Neuronal stem cell (in vitro differentiated cells): ENCODE measurements at places on chromosomes 6 and 20.

DNA sequence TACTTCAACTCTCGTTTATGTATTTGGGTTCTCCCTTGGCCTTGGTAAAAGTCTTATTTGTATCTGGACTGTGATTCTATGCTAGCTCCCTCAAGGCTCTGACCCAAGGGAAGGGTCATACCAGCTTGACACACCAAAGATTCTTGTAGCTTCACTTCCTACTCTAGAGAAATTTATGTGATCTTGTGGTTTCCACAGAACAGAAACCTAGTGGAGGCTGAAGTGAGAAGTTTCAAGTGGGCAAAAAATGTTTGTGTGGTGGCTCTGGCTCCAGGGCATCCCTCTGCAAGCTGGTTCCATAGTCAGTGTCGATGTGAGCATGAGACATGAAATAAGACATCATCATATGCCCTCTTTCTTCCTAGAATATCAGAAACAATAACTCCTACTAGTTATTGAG lies 48.1 kb upstream of the TNFRSF21 start:
- DNase-seq, result no peak

GRCh38 chr6:23006656-23007055 lies 437.3 kb downstream of the HDGFL1 start:
- no peak for DNase-seq

- no peak for DNase-seq
Observed at GRCh38 chr6:70551566-70551965, 15.2 kb upstream of the SDHAF4 start.

DNA sequence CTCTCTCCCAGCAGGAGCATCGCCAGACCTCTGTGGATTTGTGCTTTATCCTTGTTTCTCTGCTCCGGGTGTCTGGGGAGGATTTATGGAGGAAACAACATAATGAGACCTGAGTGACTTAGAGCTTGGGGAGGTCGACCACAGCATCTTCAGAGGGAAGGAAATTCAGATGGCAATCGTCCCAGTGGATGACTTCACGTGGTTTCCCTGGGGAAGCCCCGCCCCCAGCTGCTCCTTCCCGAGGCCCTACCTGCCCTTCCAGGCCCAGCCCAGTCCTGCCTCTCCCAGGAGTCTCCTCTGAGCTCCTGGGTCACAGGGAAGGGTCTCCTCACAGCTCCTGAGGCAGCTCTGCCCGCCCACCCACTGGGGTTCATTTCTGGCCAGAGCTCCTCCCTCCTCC lies 430.3 kb upstream of the SULF2 start:
- DNase-seq, result no peak

DNA sequence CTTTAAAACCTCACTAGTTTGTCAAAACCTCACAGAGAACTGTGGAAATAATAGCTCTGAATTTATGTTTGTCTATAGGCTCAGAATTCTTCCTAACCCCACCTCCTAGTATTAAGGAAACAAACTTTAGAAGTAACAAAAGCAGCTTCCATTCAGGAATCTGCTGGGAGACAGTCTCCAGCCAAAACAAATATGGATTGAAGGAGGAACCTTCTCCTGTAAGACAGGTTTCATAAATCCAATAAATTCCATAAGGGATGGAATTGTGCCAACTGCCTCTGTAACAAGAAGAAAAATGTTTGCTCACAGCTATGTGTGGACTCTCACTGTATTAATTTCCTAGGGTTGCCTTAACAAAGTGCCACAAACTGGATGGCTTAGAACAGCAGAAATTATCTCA lies 7.5 kb downstream of the SYCP2 start:
- DNase-seq, result no peak

DNA sequence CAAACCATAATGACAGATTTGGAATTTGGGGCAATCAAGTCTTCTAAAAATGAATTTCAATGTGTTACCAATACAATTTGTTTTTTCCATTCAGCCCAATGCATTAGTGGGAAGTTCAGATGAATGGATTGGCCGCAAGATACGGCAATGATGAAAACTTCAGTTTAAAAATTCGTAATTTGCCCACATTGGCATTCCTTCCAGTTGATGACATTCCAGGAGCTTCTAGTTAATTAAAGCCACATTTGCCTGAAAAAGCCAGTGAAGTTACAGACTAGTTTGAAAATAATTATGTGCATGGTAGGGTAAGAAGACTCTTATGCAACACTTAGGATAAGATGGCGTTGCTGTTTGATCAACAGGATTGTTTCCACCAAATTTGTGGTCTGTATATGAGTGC lies 46.2 kb downstream of the NHLRC1 start:
- no peak for DNase-seq

GRCh38 chr6:153208706-153209105 lies 77.6 kb upstream of the RGS17 start:
- DNase-seq, result no peak

DNA sequence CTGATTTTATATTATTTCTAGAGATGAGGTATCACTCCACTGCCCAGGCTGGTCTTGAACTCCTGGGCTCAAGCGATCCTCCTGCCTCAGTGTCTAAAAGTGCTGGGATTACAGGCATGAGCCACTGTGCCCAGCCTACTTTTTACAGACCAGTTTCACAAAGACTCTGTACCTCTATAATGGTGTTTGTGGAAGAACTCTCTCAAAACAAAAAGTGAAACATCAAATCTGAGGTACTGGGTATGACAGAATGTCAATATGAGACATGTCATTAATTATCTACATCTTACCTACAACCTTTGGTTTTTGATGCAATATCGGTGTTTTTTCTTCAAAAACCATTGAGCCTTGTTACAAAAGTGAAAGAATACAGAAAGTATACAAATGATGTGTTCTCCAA lies 49.4 kb upstream of the MCM9 start:
- no peak for DNase-seq

- DNase-seq, result no peak
Observed at GRCh38 chr6:44474643-44475042, 87.1 kb downstream of the CDC5L start.

DNA sequence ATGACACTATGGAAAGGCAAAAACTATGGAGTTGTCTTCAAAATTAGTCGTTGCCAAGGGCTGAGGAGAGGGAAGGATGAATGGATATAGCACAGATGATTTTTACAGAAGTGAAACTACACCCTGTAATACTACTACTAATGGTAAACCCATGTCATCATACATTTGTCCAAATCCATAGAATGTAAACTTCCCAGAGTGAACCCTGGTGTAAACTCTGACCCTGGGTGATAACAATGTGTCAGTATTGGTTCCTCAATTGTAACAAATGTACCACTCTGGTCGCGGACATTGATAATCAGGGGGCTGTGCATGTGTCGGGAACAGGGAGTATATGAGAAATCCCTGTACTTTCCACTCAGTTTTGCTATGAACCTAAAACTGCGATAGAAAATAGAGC lies 72.2 kb downstream of the CNBD2 start:
- DNase-seq, result no peak

GRCh38 chr6:118720125-118720473 lies 68.7 kb upstream of the CEP85L start:
- DNase-seq, result no peak

DNA sequence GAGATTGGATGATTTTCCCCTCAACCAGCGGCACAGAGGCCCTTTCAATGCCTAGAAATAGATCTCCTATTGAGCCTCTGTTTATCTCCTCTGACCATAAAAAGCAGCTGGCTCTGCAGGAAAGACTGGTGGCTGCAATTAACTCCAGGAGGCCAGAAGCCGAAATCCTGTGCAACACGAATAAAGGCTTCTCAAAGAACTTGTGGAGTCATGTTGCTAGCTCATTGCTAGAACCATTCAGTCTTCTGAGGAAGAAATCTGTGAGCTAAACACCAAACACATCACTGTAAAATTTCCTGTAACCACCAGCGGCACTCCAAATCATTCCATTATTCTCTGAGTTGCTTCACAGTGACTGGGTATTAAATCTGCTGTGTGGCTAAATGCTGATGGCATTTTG lies 49.1 kb upstream of the TPD52L1 start:
- peak; percentile 48 for DNase-seq

- DNase-seq, result no peak
Observed at GRCh38 chr6:81761197-81761596, 8.7 kb upstream of the TENT5A start.

GRCh38 chr6:30804333-30804732 lies 60.0 kb upstream of the IER3 start:
- DNase-seq, result no peak

- no peak for DNase-seq
Observed at GRCh38 chr20:24261351-24261750, 208.1 kb upstream of the SYNDIG1 start.

- DNase-seq, result no peak
Observed at GRCh38 chr6:106450653-106451052, 90.1 kb downstream of the CRYBG1 start.

DNA sequence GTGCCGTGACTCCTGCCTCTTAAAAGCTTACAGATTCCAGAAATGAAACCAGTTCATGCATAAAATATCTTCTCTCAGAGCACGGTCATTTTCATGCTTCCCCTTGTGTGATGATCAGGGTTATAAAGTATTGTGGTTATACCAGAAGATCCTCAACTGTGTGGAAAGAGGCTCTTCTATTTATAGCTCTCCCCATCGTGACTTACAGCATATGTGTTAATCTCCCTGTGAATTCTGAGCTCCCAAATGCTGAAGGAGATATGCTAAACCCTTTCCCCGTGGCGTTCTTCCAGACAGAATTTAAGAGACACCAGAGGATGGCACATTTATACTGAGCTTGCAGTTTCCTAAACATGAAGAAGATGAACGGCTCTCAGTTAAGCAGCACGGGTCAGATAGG lies 158.8 kb downstream of the CDH26 start:
- DNase-seq, result no peak

- no peak for DNase-seq
Observed at GRCh38 chr6:46051962-46052361, 36.3 kb upstream of the CLIC5 start.

DNA sequence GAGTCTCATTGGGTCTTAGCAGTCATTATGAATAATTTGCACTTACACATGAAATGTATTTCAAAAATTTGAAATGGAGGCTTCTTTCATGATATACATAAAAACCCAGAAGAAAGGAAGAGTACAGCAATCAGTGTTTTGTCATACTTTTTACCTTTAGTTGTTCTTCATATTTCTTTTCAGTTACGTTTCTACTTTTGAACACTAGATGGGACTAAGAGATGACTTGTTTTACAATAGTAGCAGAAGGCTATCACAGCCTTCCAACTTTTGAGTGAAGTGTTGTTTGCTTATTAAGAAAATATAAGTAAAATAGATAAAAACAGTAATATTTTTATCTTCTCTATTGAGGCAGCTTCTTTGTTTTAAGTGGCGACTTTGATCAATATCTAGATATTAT lies 58.1 kb downstream of the L3MBTL3 start:
- DNase-seq, result no peak

DNA sequence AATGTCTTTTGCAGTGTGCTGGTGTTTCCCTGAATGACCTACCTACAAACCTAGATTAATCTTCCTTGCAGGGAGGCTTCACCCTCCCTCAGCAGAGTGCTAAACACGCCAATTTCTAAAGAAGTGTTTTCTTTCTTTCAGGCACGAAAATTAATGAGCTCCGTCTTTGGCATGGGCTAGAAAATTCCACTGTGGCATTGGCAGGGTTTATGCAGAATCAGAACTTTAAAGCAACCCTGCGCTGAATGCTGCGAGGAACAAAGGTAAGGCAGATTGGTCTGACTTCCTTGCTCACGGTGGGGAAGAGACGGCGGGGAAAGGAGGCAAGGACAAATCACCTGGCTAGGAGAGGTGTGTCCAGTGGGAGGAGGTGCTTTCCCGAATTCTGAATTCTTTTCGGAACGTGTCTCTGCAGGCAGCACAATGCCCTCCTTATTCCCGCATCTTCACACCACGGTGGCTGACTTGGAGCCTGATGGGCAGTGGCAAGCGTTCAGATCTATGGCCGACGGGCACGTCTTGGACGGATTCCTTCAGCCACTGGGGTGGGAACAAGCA lies 6.2 kb upstream of the BANF2 start:
- DNase-seq, result no peak

GRCh38 chr6:33156561-33156960 lies 35.7 kb downstream of the COL11A2 start:
- no peak for DNase-seq

- no peak for DNase-seq
Observed at GRCh38 chr6:35611240-35611639, 77.5 kb downstream of the FKBP5 start.

GRCh38 chr6:20661721-20662120 lies 127.5 kb downstream of the CDKAL1 start:
- no peak for DNase-seq

GRCh38 chr6:122789182-122790027 lies at the start of gene SMPDL3A:
Gene SMPDL3A, plus strand, starts transcription at chr6:122789258. Its CDS starts 89 bp downstream, at chr6:122789347.
- DNase-seq, result peak; percentile 73

DNA sequence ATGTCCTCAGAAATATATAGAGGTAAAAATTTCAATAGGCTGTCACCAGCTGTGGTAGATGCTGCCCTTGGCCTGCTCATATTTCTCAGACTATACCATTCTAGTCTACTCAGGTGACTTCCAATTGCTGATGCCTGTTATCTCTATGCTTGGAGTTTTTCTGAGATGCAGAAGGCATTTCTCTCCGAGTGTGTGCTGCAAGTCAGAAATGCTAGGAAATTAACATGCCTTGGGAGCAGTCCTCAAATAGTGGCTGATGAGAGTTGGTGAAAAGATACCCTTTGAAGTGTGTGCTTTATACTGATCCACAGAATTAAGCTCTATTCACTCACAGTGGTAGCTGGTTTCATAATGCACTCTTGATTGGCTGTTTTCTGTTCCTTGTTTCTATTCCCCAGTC lies 43.2 kb upstream of the PKIB start:
- DNase-seq, result no peak

GRCh38 chr20:48002517-48002970 lies 217.3 kb upstream of the SULF2 start:
- DNase-seq, result no peak

GRCh38 chr6:1636272-1636825 lies 26.6 kb downstream of the FOXC1 start:
- no peak for DNase-seq

DNA sequence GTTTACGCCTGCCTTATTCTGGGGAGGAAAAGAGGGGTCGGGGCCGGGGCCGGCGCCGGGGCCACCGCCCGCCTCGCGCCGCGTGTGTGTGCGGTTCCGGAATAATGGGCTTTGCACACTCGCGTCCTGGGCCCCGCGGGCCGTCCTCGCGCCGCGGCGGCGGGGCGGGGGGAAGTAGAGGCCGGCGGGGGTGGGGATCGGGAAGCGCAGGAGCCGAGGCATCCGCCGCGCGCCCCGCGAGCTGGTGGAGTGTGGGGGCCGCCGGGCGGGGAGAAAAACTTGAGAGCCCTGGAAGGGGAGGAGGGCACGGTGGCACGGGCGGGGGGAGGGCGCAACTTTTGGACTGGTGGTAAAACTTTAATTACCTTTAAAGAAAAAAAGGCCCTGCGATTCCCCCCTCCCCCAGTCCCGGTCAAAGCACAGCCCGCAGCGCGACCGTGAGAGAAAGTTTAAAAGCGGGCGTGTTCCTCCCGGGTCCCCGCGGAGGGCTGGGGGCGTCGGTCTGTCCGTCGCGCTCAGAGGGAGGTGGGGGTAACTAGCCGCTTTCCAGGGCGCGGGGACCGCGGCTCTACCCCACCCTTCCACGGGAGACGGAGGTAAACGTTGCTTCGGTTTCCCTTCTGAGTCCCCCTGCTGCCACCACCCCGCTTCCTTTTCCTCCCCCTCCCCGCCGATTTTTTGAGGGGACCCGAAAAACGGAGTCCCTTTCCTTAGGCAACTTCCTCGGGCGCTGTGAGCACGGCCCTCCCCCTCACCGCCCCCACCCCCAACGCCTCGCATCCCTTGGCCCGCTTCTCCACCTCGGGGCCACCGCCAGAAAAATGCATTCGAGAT lies 1.9 kb downstream of the L3MBTL3 start:
- DNase-seq, result peak; percentile 12
